Stimulated activated CD8-positive, alpha-beta memory T cell treated with anti-CD3 and anti-CD28 coated beads, Interleukin-15, amount 100 ng/mL, for 48 hours (primary cell): ENCODE measurements at places on chromosomes 1 and 21.

DNA sequence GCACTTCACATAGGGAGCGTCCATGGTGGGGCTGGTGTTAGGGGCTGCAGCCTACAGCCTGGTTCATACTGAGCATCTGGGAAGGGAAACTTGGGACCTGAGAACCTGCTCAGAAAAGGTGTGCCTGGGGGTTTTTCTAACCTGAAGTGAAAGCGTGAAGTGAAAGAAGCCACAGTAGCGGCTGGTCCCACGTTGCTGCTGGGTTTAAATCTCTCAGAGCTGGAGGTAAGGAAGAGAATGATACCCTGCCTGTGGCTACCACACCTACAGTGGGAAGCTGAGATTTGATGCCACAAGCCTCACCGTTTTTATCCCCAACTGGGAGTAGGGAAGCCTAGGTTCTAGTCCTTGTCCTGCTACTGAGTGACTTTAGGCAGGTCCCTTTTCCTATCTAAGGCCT lies 21.0 kb upstream of the FUCA1 start:
- no peak for DNase-seq

GRCh38 chr1:45335855-45336324 lies 4.1 kb upstream of the TOE1 start:
- no peak for DNase-seq

DNA sequence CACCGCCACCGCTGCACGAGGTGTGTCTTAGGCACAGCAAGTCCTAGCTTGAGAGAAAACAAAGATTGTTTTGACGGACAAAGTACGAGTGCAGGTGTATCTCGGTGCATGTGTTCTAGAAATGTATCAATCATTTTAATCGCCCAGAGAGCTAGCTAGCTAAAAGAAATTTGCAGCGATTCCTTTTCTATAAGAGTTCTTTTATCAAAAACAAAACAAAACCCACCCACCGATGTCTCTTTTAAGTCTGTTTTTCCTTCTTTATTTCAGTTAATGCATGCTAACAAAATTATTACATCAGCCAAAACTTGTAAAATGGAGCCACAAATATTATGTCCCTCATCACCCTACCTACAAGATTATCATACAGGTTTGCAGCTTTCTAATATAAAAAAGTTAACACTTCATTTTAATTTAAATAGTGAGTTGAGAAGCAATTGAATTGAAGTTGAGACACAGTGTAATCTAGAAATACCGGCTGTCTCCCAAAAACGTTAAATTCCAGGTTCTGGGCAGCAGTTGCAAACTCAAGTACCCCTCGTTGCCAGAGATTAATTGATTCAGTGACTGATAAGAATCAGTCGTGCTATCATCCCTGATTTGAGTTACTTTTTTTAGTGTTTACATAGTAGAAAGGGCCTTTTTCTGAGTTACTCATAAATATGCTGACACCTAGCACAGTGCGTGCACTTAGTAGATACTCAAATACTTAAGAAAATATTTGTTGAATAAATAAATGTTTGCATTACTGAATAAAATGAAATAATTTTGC lies 1.5 kb upstream of the SYDE2 start:
- no peak for DNase-seq

DNA sequence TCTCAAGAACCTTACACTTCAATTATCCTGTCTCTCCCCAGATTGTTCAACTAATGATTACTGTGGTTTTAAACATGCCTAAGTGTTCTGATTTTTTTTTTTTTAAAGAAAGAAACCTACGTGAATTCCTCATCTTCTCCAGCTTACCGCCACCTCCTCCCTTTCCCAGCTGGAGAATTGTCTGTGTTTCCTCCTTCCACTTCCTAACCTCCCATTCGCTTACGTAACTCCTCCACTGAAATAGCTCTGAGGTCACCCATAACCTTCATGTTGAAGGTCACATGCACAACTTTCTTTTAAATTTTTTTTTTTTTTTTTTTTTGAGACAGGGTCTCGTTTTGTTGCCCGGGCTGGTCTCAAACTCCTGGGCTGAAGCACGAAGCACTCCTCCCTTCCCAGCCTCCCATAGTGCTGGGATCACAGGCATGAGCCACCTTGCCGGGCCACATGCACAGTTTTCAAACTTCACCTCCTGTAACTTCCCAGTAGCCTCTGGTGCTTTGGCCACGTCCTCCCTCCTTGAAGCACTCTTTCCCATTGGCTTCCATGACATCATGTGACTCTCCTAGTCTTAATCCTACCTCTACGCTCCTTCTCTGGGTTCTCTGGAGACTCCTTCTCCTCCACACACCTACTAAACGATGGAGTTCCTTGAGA lies 9.8 kb upstream of the CAPZB start:
- DNase-seq = no peak

DNA sequence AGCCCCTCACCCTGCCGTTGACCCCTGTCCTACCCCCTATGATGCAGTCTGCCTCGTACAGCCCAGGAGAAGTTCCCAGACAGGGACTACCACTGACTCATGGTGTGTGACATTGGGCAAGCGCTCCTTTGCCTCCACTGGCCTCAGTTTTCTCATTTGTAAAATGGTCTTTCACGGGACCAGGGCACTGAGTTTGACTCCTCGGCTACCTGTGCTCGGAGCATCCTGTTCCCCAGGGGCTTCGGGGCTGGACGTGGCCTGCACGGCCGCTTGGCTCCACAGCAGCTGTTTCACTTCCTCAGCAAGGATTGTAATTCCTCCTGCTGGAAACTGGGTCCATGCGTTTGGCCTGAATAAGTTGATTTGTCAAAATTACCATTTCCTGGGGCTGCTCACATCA lies 277.3 kb downstream of the MATN1 start:
- no peak for DNase-seq

- peak; percentile 78 for DNase-seq
Observed at GRCh38 chr1:26833432-26834405, 7.2 kb downstream of the ZDHHC18 start.

GRCh38 chr1:55172272-55172671 lies 42.9 kb downstream of the USP24 start:
- no peak for DNase-seq

DNA sequence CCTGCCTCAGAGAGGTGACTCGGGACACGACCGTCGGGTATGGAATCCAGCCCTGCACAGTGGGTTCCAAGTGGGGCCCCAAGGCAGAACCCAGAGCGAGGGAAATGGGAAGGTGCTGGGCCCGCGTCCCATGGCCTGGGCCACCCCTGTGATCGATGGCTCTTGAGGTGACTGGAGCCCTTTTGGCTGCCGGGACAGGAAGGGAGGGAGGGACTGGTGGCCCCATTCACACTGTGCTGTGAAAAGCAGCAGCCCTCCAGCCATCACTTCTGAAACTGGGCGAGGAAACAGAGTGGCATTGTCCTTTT lies 110.4 kb upstream of the IFFO2 start:
- DNase-seq = no peak

DNA sequence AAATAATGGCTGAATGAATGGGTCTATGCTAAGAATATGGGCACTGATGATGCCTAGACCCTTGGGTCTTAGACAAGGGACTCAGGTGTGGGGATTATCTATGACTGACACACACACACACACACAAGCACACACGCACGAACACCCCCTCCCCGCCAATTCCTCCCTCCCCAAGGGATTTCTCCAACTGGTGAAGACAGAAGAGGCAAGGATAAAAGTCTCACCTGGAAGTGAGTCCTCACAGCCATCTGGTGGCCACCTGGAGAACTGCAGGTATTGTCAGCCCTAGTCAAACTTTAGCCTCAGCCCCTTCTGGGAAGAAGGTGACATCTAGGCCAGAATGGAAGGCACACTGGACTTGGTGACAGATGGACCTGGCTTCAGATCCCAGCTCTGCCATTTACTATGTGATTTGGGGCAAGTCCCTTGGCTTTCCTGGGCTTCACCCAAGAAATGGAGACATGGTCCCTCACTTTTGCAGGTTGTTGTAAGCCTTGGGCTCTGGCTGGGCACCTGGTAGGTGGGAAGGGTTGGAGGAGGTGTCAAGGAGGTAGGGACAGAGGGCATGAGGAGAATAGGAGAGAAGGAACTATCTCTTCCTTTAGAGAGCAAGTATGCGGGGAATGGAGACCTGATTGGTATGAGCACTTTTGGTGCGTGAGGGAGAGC lies 4.0 kb upstream of the GPR3 start:
- peak; percentile 28 for DNase-seq

- peak; percentile 50 for DNase-seq
Observed at GRCh38 chr1:39657923-39658485, 13.9 kb downstream of the NT5C1A start.

GRCh38 chr1:6438047-6438525 lies 13.5 kb downstream of the ESPN start:
- no peak for DNase-seq

GRCh38 chr21:20739421-20739820 lies 258.8 kb upstream of the NCAM2 start:
- no peak for DNase-seq

- no peak for DNase-seq
Observed at GRCh38 chr1:97728436-97728835, 192.4 kb downstream of the DPYD start.

GRCh38 chr1:39960431-39960958 lies 5.5 kb downstream of the MFSD2A start:
- no peak for DNase-seq

DNA sequence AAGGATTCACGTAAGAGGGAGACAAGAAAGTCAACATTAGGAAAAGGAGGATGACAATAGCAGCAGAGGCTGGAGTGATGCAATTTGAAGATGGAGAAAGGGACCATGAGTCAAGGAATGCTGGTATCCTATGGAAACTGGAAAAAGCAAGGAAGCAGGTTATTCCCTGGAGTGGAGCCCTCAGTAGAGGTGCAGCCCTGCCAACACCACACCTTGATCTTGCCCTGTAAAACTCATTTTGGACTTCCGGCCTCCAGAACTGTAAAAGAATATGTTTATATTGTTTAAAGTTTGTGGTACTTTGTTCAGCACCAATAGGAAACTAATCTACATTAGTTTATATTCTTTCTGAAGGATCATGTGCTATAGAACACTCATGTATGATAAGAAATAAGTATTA lies 19.6 kb upstream of the CLDN17 start:
- no peak for DNase-seq

DNA sequence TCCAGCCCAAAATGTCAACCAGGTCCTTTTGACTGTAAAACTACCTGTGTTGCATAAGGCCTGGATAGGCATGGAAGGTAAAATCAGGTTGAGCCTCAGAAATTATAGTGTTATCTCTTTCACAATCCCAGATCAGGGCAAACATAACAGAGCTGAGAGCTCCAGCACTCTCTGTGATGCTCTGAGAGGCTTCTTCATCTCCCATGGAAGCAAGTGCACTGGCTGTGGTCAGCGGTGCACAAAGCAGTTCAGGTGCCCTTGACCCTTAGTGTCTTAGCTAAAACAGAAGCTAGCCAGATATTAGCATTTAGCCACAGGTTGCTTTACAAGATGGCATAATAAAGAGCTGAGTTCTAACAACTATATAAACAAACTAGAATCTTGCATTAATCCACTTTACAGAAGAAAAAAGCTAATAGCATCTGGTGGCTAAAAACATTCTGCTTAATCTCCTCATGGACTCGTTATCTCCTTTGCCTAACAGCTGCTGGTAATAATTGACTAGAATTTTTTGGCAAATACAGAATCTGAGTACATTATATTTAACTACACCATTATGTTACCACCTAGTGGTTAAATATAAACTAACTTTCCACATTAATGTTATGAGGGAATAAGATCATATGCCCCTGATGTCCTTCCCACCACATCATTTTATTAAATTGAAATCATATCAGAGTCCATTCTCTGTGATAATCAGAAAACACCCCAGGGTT lies 25.6 kb upstream of the POGK start:
- DNase-seq = no peak

DNA sequence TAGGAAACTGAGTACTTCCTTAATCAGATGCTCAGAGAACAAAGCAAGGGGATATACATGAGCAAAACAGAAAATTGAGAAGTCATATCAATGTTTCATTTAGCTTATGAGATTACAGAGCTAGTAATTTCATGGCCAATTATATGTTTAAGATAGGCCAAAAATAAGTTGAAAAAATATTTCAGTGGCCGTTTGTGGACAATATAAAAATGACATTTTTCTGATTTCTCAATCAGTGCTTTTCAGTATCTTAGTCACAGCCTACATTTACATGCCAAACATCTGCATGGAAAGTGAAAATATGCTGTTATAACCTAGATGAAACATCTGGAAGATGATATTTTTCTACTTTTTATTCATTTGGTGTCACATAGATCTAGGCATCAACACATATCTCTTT lies 192.5 kb downstream of the HLX start:
- DNase-seq = no peak

DNA sequence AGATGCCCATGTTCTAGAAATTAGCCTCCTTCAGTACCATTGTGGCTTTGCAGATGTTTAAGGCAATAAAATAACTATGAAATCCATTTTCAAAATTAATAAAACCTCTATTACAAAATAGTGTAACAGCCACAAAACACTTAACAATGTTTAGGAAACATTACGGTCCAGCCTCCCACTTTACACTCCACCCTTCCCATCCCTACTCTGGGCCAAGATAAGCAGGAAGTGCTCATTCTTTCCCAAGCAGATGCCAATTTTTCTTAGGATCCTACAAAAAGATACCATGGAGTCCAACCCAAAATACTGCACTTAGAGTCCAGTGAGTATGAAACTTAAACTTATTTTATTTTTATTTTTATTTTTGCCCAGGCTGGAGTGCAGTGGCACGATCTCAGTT lies 150.8 kb downstream of the NR5A2 start:
- no peak for DNase-seq

GRCh38 chr21:33029975-33030461 lies 4.3 kb downstream of the OLIG2 start:
- no peak for DNase-seq

GRCh38 chr1:1371746-1372711 lies 3.0 kb downstream of the AURKAIP1 start:
- DNase-seq = peak; percentile 64

- DNase-seq = no peak
Observed at GRCh38 chr1:22461678-22462527, 10.3 kb downstream of the ZBTB40 start.

DNA sequence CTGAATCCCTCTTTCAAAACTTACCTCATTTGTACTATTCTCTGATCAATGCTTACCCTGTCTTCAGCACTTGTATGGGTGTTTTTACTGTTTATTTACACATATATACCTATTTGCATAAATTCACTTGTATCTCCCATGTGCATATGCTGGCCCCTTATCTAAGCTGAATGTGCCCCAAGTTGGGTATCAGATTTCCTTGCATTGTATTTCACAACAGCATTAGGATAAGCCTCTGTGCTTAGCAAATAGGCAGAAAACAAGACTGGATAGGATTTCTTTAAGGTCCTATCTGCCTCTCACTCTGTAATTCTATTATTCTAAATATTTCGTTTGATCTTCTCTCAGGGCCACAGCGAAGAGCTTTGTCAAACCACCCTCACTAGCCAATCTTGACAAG lies 45.9 kb upstream of the IPO9 start:
- no peak for DNase-seq

DNA sequence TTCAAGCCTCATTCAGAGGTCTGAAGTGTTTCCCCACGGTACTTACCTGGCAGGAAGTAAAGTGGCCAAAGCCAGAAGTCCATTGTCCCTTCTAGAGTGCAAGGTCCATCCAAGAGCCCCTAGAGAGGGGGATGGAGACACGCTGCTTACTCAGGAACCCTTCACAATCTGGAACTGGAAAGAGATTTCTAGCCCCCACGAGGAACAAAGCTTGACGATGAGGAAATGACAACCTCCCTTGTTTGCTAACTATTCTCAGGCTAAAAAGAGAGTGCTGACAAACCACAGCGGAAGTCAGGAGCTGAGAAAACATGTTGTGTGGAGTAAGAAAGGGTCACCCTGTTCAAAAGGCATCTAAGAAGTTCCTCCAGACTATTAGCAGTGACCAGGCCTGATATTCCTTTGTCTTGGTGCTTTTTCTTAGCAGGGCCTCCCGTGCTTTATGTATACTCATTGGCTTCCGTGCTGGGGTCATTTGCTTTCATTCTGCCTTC lies at the start of gene FCMR:
TSS of gene FCMR (minus strand) at position 170 of the 494 bp plus-strand sequence. CDS start at position 83, 87 bp downstream.
- DNase-seq = no peak
